ENCODE measurements at places on chromosomes 11 and 22.

DNA sequence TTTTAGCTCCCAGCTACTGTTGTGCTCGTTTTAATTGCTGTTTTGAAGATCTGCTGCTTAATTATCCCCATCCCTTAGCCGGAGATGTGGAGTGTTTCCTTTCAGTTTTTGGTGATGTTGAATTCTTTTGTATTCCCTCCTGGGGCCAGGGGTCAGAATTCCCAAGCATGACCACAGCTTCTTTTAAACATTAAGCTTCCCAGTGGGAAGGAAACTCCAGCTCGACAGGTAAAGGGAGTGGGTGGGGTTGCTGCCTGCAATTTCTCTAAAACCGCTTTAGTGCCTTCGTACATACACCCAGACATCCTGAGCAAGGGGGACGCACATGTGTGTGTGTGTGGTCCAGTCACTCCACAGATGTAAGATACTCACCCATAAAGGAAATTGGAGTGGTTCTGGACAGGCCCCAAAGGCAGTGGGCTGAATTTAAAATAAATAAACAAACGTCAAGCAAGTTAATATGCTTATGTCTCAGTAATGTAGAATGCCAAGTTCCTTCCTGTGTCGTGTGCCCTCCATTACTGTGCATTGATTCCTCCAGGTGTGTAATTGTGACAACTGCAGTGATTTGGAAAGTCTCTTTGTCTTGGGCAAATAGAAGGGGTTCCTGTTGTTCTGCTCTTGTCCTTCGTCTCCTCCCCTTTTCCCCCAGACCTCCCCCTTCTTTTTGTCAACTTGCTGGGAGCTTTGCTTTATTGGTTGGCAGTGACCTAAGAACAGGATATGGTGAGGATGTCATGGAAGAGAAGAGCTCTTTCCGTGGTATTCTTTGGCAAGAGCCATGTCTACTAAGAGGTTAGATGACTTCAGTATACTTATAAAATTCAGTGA is 19.2 kb upstream of the ADSL start:
- DNase-seq = no peak

- no peak for DNase-seq
Observed at GRCh38 chr22:44335066-44335839, 22.5 kb upstream of the SHISAL1 start.

- DNase-seq = no peak
Observed at GRCh38 chr11:9573775-9574621, 528 bp downstream of the WEE1 start.

- DNase-seq = no peak
Observed at GRCh38 chr11:65781962-65782815, 1.4 kb upstream of the AP5B1 start.

- DNase-seq = peak; percentile 61
Observed at GRCh38 chr11:20353829-20354434, 9.6 kb upstream of the HTATIP2 start.

DNA sequence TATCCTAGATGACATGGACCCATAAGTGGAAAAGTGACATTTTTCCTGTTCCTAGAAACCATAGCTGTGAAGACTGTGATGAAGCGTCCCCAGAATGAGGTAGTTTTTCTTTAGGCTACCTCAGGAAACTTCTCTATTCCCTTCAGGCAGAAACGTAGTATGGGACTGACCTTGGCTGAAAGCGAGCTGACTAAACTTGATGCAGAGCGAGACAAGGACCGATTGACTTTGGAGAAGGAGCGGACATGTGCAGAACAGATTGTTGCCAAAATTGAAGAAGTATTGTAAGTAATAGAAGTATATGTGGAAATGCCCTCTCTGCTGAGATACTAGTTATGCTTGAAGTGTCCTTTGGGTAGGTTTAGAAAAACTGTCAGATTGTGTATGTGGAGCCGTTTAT is 64.7 kb upstream of the GRIK4 start:
- DNase-seq = no peak

DNA sequence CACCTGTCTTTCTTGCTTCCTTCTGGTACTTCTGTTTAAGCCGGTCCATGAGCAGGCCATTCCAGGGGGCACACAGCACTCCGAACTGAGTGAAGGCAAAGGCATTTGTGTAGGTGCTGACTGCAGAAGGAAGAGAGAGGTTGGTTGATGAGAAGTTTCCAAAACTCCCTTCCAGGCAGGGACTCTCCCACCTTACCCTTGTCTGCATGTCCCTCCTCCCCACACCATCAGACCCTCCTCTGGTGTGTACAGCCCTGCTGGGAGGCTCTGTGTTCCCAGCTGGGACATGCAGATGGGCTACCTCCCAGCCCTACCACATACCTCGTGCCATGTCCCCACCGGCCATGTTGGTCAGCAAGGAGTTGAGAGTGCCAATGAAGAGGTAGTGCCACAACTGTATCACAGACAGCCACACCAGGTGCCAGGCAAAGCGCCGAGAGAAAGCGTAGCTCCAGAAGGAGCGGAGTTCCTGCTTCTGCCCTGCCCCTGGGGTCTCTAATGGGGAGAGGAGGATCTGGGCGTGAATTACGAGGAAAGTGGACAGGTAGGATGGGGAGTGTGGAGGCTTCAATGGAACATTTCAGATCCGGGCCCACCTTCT is 12.2 kb downstream of the SLC43A3 start:
- no peak for DNase-seq

DNA sequence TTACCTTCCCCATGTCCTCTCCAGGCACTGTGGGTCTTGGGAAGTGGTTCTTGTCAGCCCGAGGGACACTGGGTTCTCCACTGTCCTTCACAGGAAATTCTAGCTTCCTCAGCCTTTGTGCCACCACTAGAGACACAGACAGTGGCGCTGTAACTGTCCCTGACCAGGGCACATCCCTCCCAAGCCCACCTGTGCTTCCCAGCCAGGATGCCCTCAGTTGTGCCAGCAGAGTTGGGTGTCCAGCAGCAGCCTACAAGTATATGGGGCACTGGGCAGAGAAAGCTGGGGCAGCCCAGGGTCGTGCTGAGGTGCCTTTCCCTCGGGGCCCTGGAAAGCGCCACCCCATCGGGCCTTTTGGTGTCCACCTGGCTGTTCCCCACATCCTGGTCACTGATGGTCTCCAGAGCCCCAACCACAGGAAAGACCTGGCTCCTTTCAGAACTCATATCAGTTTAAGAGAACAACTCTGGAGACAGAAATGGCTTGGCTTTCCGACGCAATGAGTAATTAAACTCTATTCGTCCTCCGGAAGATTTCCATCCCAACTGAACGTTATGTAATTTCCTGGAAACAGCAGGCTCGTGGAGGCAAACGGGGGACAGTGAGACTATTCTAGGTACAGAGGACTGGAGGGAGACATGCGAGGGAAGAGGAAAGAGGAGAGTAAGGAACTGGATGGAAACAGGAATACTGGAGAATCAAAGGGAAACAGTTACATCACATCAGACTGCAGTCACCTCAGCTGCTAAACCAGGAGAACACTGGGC is 28.6 kb downstream of the PPP2R1B start:
- DNase-seq = no peak

DNA sequence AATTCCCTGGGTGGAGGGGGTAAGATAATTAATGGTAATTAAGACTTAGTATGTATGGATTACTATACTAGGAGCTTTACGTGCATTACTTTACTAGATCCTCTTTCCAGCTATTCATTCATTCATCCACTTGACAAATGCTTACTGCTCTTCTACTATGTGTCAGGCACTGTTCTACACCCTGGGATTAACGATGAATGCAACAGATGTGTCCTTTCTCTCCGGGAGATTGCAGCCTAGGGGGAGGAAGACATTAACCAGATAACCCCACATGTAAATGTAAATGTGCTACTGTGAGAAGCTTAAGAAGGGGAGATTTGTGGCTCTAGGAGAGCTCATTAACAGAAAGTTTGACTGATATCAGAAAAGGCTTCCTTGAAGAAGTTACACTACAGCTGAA is 1.7 kb downstream of the ANKK1 start:
- DNase-seq = no peak

DNA sequence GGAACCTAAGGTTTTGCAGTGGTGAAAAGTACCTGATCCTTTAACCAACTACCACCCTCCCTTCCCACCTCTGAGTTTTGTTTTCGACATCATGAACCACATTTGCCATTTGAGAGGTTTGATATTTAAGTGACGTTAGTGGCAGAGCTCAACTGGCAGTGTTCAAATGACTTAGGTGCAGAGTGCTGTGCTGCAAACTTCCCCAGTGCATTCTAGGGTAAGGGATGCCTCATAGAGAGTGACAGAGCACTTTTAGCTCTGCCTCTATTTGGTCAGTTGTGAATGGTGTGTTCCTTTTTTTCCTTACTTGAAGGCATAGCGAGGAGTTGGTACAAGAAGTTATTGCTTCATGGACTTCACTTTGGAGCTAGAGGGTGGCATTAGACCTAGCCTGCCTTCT is 9.4 kb downstream of the BMAL1 start:
- DNase-seq = no peak

GRCh38 chr22:49087198-49087597 is 740.5 kb downstream of the BRD1 start:
- DNase-seq = no peak

GRCh38 chr22:50226063-50226874 is 18.6 kb downstream of the TUBGCP6 start:
- no peak for DNase-seq

- no peak for DNase-seq
Observed at GRCh38 chr11:78351193-78351592, 66.4 kb downstream of the GAB2 start.

- DNase-seq = no peak
Observed at GRCh38 chr11:111450480-111451320, 61.5 kb downstream of the BTG4 start.

GRCh38 chr11:111778047-111778558 is 11.9 kb upstream of the PPP2R1B start:
- DNase-seq = no peak

DNA sequence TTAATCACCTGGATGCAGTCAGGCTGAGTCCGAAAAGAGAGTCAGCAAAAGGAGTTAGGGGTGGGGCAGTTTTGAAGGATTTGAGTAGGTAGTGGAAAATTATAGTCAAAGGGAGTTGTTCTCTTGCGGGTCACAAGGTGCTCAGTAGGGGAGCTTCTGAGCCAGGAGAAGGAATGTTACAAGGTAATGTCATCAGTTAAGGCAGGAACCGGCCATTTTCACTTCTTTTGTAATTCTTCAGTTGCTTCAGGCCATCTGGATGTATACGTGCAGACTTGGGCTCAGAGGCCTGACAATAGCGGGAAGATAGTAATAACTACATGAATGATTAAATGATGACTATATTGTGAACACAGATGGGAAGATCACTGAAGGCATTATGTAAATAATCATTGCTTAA is 6.2 kb downstream of the SC5D start:
- DNase-seq = no peak

DNA sequence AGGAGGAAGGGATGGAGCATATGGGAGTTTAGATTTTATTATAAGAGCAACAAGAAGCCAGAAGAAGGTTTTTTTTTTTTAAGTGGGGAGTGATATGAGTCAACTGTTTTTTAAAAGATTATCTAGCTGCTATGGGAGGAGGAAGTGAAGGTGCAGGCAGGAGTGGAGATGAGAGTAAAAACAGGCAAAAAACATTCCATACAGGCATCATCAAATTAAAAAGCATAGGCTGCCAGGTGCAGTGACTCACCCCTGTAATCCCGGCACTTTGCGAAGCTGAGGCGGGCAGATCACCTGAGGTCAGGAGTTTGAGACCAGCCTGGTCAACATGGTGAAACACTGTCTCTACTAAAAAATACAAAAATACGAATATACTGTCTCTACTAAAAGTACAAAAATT is 368.4 kb upstream of the MTNR1B start:
- DNase-seq = no peak

DNA sequence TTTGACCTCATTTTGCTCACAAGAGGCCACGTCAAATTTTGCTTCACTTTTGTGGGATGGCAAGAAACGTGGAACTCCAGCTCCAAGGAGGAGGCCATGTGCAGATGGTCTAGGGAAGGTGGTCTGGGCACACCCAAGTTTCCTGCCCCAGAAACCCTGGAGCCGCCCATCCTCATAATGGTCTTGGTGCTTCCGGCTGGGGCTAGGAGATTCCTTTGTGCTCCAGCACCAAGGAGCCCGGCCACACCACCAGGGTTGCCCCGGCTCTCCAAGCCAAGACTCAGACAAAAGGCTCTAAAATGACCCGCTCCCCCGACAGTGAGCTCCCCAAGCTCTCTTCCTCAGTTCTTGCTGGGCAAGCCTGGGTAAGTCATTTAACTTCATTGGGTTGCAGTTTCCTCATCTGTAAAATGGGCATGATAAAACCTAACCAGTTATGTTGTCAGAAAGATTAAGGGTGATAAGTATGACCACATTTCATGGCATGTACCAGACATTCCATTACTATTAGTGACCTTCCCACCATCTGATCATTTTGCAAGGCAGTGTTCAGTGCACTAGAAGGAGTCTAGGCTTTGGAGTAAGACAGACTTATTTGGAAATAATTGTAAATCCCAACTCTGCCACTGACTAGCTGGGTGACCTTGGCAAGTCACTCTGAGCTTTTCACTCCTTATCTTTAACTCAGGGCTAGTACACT is 23.3 kb downstream of the DKK3 start:
- DNase-seq = no peak

- DNase-seq = no peak
Observed at GRCh38 chr11:32318071-32319055, 117.0 kb downstream of the WT1 start.
